ENCODE measurements at places on chromosomes 2 and 18. TPM values are rescaled to one million over a fixed set of nuclear protein-coding genes. Genes with fewer than 3 reads are reported as not detected.

GRCh38 chr2:203781151-203781550 is 74.7 kb downstream of the CD28 start:
- H3K27ac ChIP-seq: no peak overlapping the region
- DNase-seq: no peak
- H3K4me3 ChIP-seq: no peak overlapping the region
- no peaks in the 10 kb centered on the region for H3K4me1 ChIP-seq

DNA sequence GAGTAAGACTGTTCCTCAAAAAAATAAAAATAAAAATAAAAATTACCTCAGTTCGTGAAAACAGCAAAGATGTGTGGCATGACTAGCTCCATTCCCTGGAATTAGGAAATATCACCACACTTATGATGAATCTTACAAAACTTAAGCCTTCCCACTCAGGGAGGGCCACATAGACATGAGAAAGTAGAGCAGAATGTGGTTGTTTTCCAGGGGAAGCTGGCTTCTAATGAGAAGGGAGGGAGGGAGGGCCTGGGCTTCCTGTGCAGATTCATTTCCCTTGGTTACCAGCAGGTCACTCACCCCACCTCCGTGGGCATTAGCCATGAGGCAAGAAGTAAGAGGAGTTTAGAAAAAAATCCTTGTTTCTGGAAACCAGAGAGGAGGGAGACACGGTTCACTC is 95.9 kb upstream of the RMDN2 start:
- H3K4me3 ChIP-seq: no peak overlapping the region
- no peaks in the 10 kb centered on the region for H3K27me3 ChIP-seq
- no peaks in the 10 kb centered on the region for H3K4me1 ChIP-seq
- no peaks in the 10 kb centered on the region for H3K36me3 ChIP-seq
- no peak overlapping the region for H3K27ac ChIP-seq

DNA sequence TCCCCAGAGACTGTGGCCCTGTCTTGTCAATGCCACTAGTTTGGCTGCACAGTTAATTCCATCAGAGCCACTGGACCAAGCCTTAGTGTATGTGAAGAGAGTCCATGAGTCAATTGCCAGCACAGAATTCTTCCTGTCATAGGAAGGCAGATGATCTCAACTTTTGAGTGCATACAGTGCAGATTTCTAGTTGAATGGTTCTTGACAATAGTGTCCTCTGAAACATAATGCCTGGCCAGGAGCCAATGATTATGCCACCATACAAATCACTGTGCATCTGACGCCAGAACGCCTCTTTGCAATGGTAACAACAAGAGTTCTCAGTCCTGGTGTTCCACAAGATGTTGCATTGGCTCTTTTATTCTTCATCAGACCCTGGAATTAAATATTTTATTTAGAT is 7.1 kb downstream of the NEUROD1 start:
- no peak for DNase-seq
- no peaks in the 10 kb centered on the region for H3K4me1 ChIP-seq
- no peak overlapping the region for H3K4me3 ChIP-seq
- H3K36me3 ChIP-seq: no peaks in the 10 kb centered on the region
- no peaks in the 10 kb centered on the region for H3K27me3 ChIP-seq

DNA sequence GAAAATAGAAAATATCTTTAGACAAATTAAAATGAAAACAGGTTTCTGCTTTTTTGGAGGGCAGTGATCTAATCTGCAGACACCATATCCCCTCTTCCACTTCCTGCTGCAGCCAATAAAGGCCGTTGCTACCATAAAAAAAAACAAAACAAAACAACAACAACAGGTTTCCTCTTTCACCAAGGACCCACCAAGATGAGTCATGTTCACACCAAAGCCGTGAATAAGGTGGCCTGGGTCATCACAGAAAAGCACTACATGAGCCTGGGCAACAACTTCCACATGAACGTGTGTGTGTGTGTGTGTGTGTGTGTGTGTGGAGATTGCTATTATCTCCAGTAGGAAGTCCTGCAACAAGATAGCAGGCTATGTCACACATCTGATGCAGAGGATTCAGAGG is 24.8 kb upstream of the TFCP2L1 start:
- no peak overlapping the region for H3K4me3 ChIP-seq
- no peaks in the 10 kb centered on the region for H3K4me1 ChIP-seq
- no peak for DNase-seq
- no peaks in the 10 kb centered on the region for H3K36me3 ChIP-seq
- no peak overlapping the region for H3K27ac ChIP-seq

GRCh38 chr2:182101263-182101662 is 115.6 kb downstream of the PPP1R1C start:
- no peak for DNase-seq
- no peaks in the 10 kb centered on the region for H3K4me1 ChIP-seq
- no peak overlapping the region for H3K4me3 ChIP-seq
- no peaks in the 10 kb centered on the region for H3K36me3 ChIP-seq
- H3K27ac ChIP-seq: no peak overlapping the region

GRCh38 chr2:233013027-233013461 is at the start of gene NGEF:
Gene NGEF, minus strand, starts transcription at chr2:233013256. Its CDS starts 38,366 bp downstream, at chr2:232974890.
- peak within 1 kb of the TSS; percentile 68 for H3K27ac ChIP-seq
- H3K4me3 ChIP-seq: peak within 1 kb of the TSS; percentile 58
- no peaks in the 10 kb centered on the region for H3K27me3 ChIP-seq

GRCh38 chr18:65659912-65660311 is 90.9 kb upstream of the CDH7 start:
- no peaks in the 10 kb centered on the region for H3K36me3 ChIP-seq
- no peak overlapping the region for H3K27ac ChIP-seq
- H3K27me3 ChIP-seq: no peaks in the 10 kb centered on the region

DNA sequence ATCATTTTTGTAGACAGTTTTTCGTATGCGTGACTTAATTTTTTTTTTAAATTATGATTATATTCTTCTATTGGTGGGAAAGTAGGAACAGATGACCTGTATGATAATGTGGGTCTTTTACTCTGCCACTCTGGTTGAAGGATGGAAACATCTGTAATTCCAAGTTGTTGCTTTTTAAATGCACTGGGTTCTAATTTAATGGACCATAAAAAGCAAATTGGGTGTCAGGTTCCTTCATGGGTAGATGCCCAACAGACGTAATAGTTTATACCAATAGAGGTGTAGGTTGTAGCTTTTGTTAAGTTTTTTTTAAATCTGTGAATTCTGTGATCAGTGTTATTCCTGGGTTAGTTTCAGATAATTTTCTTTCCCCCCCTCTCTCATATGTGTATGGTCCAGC is 117.6 kb downstream of the MAP4K4 start:
- H3K27ac ChIP-seq: peak overlapping the region; percentile 13
- no peak for DNase-seq
- H3K4me3 ChIP-seq: no peak overlapping the region
- no peaks in the 10 kb centered on the region for H3K27me3 ChIP-seq
- peaks cover 42% of the 10 kb centered on the region for H3K4me1 ChIP-seq
- no peaks in the 10 kb centered on the region for H3K36me3 ChIP-seq

GRCh38 chr2:159735648-159736047 is 23.3 kb downstream of the MARCHF7 start:
- DNase-seq: no peak
- peaks cover 4% of the 10 kb centered on the region for H3K36me3 ChIP-seq
- no peak overlapping the region for H3K27ac ChIP-seq
- no peak overlapping the region for H3K4me3 ChIP-seq

DNA sequence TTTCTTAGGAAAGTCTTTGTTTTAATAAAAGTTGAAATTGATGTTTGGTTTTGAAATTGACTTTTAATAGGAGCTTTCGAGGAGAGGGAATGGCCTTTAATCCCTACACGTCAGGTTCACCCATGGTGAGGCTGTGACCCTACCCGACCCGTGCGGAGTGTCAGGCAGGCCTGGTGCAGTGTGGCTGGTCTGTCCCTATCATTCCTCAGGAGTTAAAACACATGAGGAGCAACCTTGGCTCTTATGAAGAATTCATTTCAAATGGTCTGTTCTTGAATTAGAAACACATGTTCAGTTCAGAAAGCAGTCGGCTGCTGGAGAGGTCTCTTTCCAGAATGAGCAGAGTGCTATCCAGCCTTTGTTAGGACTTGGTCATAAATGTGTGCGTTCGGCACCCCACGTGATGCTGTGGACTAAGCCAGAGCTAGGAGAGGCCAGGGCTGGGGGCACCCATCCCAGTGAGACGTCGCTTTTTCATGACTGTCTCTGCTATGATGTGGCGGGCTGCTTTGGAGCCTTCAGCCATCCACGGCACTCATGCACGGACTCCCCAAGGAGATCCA is 54.7 kb downstream of the EMILIN2 start:
- H3K27me3 ChIP-seq: peaks cover 4% of the 10 kb centered on the region
- H3K27ac ChIP-seq: no peak overlapping the region
- no peaks in the 10 kb centered on the region for H3K36me3 ChIP-seq
- no peak overlapping the region for H3K4me3 ChIP-seq
- H3K4me1 ChIP-seq: no peaks in the 10 kb centered on the region
- DNase-seq: no peak

DNA sequence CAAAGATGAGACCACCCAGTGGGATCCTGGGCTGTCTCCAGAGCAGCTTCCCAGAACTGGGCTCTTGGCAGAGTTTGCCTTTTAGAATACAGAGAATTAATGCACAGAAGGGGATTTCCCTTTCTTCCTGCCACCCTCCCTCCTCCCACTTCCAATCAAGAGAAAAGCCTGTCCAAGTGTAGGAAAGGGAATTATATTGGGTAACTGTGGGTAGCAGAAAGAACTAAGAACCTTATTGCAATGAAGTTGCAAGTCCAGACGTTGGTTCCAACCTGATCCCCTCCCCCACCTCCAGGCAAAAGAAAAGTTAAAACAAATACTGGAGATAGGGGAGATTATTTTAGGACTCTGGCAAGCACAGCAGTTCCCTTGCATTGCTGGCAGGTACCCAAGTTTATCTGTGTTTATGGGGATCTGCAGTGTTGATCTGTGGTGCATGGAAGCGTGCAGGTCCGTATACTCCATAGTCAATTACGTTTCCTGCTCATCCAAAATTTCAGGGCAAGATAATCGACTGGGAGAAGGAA is 114.3 kb downstream of the PRKCE start:
- peaks cover 9% of the 10 kb centered on the region for H3K4me1 ChIP-seq
- H3K36me3 ChIP-seq: no peaks in the 10 kb centered on the region
- no peaks in the 10 kb centered on the region for H3K27me3 ChIP-seq
- no peak overlapping the region for H3K4me3 ChIP-seq
- no peak overlapping the region for H3K27ac ChIP-seq

- H3K4me1 ChIP-seq: no peaks in the 10 kb centered on the region
- no peak overlapping the region for H3K27ac ChIP-seq
- no peaks in the 10 kb centered on the region for H3K36me3 ChIP-seq
- no peak for DNase-seq
- H3K4me3 ChIP-seq: no peak overlapping the region
Observed at GRCh38 chr18:39591649-39592048, 2026.1 kb upstream of the CELF4 start.

- no peaks in the 10 kb centered on the region for H3K27me3 ChIP-seq
- DNase-seq: no peak
- peaks cover 20% of the 10 kb centered on the region for H3K4me1 ChIP-seq
- H3K27ac ChIP-seq: no peak overlapping the region
Observed at GRCh38 chr2:98482362-98482761, 37.7 kb downstream of the INPP4A start.

DNA sequence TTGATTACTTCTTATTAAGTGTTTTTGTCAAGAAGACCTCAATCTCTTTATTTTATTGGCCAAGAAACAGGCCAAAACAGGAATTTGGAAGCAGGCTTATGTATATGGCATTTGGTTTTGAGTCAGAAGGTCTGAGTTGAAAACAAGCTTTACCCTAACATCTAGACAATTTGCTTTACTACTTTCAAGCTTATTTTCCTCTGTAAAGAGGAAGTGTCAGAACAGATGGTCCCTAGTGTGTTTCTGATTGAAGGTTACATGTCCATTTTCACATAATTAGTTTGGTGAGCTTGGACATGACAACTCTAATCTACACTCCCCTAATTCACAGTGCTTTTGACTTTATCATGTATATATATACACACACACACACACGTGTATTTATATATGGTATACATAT is 19.8 kb upstream of the MAP4K4 start:
- H3K36me3 ChIP-seq: no peaks in the 10 kb centered on the region
- H3K4me1 ChIP-seq: no peaks in the 10 kb centered on the region
- H3K27me3 ChIP-seq: no peaks in the 10 kb centered on the region

DNA sequence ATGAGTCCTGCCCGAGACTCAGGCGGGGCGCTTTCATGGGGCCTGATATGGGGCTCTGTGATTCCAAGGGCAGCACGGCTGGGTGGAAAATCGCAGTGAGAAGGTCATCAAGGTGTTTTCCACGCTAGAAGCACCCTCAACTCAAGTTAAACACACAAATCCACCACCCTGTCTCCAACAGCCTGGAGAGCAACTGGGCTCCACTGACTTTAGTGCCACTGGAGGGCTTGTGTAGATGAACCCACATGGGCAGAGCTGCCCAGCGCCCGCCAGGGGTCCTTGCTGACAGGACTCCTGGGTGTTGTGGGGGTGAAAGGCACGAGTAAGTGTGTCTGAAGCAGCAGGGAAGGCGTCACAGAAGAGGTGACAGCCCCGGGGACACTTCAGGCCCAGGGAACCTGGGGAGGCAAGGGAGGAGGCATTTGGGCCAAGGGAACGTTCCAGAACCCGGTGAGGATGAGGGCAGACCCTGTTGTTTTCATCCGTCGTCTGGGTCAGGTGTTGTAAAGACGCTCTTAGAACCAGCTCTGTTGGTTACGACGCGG is 51.8 kb upstream of the CTDP1 start:
- no peak overlapping the region for H3K27ac ChIP-seq
- H3K27me3 ChIP-seq: no peaks in the 10 kb centered on the region
- DNase-seq: no peak
- no peak overlapping the region for H3K4me3 ChIP-seq

DNA sequence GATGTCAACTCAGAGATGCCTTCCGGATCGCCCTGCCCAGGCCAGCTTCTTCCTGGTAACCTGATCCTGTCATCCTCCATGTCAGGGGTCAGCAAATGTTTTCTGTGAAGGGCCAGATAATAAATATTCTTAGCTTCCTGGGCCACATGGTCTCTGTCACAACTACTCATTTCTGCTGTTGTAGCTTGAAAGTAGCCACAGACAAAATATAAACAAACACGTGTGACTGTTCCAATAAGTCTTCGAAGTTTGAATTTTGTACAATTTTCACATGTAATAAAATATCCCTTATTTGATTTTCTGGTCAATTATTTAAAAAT is 35.8 kb downstream of the ANXA4 start:
- no peak for DNase-seq
- peaks cover 3% of the 10 kb centered on the region for H3K4me1 ChIP-seq
- H3K4me3 ChIP-seq: no peak overlapping the region
- H3K27me3 ChIP-seq: no peaks in the 10 kb centered on the region

DNA sequence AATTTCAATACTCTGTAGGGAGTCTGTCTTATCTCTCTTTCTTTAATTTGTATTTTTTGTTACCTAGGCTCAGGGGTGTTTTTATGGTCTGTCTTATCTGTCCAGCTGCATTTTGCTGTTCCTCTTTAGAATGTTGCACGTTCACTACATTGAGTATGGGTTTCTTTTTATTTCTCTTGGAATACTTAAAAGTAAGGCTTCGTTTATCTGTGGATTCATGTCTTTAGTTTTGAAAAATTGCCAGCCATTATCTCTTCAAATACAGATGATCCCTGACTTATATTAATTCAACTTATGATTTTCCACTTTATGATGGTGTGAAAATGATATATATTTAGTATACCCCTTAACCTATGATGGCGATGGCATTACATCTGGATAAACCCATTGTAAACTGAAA is 26.9 kb downstream of the CARF start:
- H3K4me1 ChIP-seq: no peaks in the 10 kb centered on the region
- no peaks in the 10 kb centered on the region for H3K27me3 ChIP-seq
- H3K36me3 ChIP-seq: no peaks in the 10 kb centered on the region
- no peak overlapping the region for H3K4me3 ChIP-seq

Gene TSGA10
- 2.4 TPM for total RNA-seq

Gene SLC11A1
- total RNA-seq: 13.0 TPM

Gene GPBAR1
- total RNA-seq: 3.2 TPM

Gene C2orf15
- 1.4 TPM for total RNA-seq

Gene PROM2
- total RNA-seq: 0.25 TPM

Gene TMEM178A
- total RNA-seq: 1.7 TPM
